NCI-H460 (cell line): ENCODE measurements at places on chromosomes 6 and 20.

DNA sequence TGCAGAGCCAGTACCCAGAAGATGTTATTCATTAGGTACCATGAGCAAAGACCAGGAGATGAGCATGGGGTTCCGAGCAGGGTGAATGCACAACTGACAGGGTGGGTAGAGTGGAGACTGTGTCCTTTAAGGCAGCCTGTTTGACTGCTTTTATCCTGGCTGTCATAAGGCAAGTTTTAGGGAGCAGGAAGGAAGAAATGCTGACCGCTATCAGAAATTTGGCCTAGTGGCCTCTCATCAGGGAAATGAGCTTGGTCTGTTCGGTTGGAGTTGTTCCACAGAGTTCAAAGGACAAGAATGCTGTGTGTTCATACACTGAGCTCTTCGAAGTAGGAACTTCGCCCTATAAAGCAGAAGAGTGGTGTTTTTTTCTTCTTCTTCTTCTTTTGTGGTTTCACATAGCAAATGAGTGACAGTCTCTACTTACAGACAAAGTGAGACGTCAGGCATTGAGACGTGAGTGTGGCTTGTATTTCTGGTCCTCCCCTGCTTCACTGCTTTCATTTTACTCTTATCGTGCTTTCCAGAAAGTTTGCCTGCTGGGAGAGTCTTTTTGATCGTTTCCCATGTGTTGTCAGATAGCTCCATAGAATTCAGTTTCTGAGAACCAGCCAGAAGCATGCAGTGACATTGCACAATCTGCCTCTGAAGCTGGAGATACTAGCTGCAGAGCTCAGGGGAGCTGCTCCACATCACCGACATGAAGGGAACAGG lies at the start of gene CASS4:
Gene CASS4, plus strand, starts transcription at position 502 of the 714 bp plus-strand sequence. Its CDS starts 199 bp downstream, at position 701.
- DNase-seq, result no peak

GRCh38 chr6:13274707-13275434 lies 53.5 kb downstream of the TBC1D7 start:
- DNase-seq, result no peak

GRCh38 chr6:126824226-126824625 lies 294.2 kb upstream of the RSPO3 start:
- no peak for DNase-seq

- DNase-seq, result no peak
Observed at GRCh38 chr20:667351-668034, 8.1 kb downstream of the SCRT2 start.

- peak; percentile 69 for DNase-seq
Observed at GRCh38 chr20:64038565-64039292, 2.7 kb downstream of the C20orf204 start.
